Endothelial cell (in vitro differentiated cells): ENCODE measurements at places on chromosomes 2 and 18.

- DNase-seq = no peak
Measured at GRCh38 chr18:33051407-33051806, 278.6 kb upstream of the KLHL14 start.

DNA sequence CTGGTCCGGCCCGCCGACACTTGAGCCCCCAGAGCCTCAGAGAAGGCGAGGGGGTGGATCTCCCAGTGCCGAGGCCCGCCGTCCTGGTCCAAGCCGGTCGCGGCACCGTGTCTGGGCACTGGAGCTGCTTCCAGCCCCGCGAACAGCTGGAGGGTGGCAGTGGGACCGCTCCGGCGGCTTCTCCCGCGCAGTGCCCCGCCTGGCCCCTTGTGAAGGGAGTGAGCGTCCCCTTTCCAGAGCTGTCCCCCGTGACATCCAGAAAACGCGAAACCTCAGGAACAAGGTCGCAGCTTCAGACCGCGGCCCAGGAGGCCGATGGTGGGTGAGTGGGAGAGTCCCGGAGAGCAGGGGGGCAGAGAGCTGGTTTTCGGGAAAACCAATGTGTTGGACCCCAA, 579 bp upstream of the EMX1 start:
- no peak for DNase-seq

- no peak for DNase-seq
Measured at GRCh38 chr2:65055422-65056214, 598 bp upstream of the CEP68 start.

DNA sequence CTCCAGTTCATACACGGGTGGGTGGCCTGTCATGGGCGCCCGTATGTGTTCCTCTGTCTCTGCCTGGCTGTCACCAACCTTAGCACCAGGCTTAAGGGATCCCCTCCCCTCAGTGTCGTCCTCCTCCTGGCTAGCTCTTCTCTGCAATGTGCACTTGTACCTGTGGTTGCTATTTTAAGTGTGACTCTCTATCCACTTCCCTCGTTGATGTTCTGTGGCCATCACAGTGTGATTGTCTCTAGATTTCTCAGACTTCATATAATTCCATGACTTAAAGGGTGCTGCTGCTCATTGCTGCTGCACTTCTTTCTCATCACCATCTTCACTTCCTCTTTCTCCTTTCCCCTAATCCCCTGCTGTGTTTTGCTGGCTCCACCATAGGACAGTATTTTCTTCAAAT, 143.4 kb downstream of the EML6 start:
- DNase-seq = no peak

DNA sequence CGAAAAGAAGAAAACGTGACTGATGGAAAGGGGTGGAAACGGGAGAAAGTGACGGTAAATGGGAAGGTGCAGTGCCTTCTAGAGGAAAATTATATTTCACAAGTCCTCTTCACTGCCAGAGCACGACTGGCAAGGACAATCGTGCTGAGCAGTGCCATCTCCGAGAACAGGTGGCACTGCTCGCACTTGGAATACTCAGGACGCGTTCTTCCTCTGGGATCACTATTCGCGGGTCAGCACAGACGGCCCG, 364 bp downstream of the STAT1 start:
- DNase-seq = no peak

DNA sequence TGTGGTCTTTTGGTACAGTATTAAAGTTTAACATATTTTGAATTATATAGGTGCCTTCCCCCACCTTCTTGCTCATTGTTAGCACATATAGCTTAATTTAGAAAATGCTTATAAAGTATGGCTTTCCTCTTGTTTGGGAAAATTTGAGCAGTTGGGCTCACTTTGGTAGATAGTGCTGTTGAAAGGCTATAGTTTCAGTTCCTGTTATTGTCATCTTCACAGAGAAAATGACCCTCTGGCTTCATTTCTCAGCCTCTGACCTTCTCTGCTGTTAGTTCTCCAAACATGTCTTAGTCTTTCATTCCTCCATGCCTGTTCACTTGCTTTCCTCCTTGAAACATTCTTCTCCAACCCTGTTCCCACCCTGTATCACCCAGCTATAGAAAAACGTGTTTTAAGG, 200.6 kb downstream of the WDR7 start:
- no peak for DNase-seq

DNA sequence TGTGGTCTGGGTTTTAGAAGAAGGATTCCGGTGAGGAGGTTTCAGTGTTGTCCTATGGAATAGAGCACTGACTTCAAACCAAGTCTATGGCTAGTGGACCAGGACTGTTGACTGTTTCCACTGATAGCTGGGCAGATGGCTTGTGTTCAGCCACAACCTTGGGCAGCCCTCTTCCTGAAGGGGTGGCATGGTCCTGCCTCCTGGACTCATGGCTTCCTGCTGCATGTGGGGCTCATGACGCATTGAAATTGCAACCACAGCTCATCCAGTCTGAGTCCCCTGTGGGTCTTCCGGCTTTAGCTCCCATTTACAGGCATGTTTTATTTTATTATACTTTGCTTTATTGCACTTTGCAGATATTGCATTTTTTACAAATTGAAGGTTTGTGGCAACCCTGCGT, 105.0 kb downstream of the B3GNT2 start:
- no peak for DNase-seq

GRCh38 chr18:45015788-45016128, 335.1 kb downstream of the SETBP1 start:
- no peak for DNase-seq

- DNase-seq = no peak
Measured at GRCh38 chr18:79611040-79611681, 68.4 kb upstream of the CTDP1 start.

DNA sequence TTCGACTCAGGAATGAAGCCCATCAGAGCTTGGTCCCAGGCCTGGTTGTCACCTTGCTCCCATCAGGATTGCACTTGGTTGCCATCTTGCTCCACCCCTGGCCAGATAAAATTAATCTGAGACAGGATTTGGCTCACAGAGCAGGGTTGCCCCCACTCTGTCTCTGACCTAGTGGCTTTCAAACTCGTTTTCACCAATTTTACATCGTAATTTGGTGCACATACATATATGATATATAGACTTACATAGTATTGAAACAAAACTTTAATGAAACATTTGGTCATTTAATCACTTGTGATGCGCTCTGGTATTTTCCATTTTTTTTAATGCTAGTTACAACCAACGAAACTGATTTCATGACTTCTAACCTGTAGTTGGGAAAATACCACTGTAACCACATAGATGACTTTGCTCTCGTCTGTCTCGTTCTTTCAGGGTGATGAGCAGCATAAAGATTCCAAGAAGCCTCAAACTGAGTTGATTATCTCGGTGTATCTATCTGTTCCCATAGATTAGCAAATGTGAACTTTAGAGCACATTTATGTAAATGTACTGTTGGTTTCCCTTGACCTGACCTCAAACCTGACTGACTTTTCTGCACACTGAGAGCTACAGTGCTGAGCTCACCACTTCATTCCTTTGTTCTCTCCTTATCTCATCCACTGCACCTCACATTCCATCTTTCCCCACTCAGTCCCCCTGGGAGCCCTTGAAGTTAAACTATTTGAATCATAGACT, 30.5 kb upstream of the PLB1 start:
- no peak for DNase-seq

DNA sequence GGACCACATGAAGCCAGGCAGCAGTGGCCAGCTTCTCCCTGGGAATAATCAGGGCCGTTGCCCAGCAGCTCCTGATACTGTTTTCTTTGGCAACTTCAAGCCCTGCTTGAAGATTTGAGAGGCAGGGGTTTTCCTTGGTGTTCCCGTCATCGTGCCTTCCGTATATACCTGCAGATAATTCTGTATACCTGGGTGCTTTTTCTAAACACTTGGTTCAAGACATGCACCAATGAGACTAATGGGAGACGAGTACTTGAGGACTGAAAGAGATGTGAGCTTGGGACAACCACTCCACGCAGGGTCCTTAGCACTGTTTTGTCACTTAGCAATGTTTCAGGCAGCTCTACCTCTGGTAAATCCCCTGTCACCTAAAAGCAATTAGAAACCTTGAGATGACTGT, 118.8 kb downstream of the RTN4 start:
- DNase-seq = no peak
